ENCODE measurements at places on chromosomes 12 and 14.

GRCh38 chr14:56630707-56631106 lies 51.1 kb downstream of the TMEM260 start:
- DNase-seq, result no peak

GRCh38 chr14:85124631-85125290 lies 405.2 kb upstream of the FLRT2 start:
- no peak for DNase-seq

- DNase-seq, result no peak
Observed at GRCh38 chr12:46839232-46839631, 13.4 kb upstream of the SLC38A4 start.

- DNase-seq, result peak; percentile 43
Observed at GRCh38 chr12:31967539-31967938, 8.3 kb downstream of the RESF1 start.

DNA sequence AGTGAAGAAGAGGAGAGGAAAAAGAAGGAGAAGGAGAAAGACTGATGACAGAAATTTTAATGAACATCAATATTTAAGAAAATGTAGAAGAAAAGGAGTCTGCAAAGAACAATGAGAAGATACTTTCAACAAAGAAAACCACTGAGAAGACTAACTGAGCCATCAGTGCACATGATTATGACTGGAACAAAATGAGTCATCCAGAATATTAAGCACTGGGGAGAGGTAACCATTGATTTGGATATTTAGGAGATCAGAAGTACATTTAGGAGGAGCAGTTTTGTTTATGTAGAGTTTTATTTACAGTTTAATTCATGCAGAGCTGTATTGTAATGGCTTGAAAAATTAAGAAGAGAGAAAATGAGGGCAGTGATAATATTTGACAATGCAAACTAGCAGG lies 159.1 kb downstream of the C12orf50 start:
- no peak for DNase-seq

- DNase-seq, result no peak
Observed at GRCh38 chr12:87038098-87038497, 781.9 kb upstream of the MGAT4C start.

GRCh38 chr12:1630133-1630826 lies 1.2 kb downstream of the WNT5B start:
- no peak for DNase-seq

GRCh38 chr12:19245666-19246065 lies 116.1 kb downstream of the PLEKHA5 start:
- DNase-seq, result no peak

- no peak for DNase-seq
Observed at GRCh38 chr12:58919231-58920101, 838 bp downstream of the LRIG3 start.

- no peak for DNase-seq
Observed at GRCh38 chr12:47903151-47903611, 1.6 kb downstream of the VDR start.

- DNase-seq, result no peak
Observed at GRCh38 chr14:49191380-49191779, 394.8 kb downstream of the RPS29 start.

DNA sequence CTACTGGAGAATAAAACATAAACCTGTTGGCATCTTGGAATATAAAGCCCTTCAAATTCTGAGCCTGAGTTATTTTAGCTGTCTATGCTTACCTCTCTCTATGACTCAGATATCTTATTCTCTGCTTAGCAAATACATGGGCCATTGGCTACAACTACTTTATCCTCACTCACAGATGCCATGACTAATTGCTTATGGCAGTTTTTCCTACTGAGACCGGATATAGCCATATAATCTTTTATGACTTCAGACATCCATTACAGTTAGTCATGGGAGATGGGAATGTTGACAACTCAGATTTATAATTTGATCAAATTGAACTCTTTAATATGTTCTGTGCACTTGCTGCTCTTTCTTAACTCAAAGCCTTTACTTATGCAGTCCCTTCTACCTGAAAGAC lies 502.4 kb upstream of the ATP2B1 start:
- no peak for DNase-seq

- DNase-seq, result no peak
Observed at GRCh38 chr12:93094988-93095737, 166.1 kb upstream of the EEA1 start.

GRCh38 chr14:99475179-99475578 lies 5.5 kb downstream of the SETD3 start:
- DNase-seq, result no peak

DNA sequence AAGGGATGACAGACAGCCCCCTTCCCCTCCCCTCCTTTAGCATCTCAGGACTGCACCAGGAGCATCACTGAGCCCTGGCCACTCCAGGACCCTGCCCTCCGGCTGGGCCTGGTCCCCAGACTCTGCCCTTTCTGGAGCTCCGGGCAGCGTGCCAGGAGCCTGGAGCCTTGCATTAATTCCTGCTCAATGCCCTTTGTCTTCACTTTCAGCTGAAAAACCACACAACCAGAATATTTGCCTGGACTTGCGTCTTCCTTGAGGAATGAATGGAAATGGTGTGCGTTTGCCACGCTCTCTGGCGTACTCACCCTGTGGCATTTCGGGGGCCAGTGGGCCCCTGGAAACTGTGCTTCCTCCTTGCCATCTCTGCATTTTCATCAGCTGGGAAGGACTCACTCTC lies 8.5 kb upstream of the RFLNA start:
- no peak for DNase-seq

DNA sequence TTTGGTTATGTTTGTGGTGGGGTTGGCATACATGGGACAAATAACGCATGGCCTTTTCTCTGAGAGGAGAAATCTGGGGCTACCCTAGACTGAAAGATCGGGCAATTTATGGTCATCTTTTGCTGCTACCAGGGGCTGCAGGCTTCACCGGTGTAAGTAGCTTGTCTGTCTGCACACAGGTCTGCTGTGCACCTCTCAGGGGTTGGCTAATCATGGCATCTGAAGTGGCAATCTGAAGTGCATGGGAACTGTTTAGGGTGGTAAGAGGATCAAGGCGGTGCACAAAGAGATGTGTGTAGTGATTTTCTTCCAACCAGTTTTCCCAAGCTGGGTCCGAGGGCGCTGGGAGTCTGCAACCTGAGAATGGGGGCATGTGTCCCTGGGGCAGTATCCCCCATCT lies 141.3 kb downstream of the EMP1 start:
- DNase-seq, result no peak

DNA sequence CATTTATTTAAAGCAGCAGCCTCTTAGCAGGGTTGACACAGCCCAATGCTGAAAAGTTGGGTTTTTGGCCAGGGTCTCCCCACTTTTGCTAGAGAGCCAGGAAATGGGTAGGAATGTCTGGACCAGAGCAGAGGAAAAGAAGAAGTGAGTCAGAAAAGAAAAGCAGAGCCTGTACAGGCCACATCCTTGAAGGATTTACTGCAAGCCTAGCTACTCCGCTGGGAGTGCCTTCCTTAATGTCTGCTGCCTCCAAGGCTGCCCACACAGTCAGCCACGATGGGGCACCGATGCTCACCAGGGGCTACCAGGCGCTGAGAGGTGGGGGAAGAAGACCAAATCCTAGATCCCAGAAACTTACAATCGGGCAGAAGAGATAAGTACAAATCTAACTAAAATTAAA lies 139.2 kb downstream of the C12orf75 start:
- DNase-seq, result no peak

- no peak for DNase-seq
Observed at GRCh38 chr12:5232826-5233500, 189.3 kb downstream of the KCNA5 start.

GRCh38 chr12:57190821-57191220 lies 25.8 kb upstream of the NXPH4 start:
- no peak for DNase-seq

- no peak for DNase-seq
Observed at GRCh38 chr14:62632771-62633170, 412.5 kb downstream of the KCNH5 start.

GRCh38 chr14:35403114-35403602 lies 1.4 kb downstream of the NFKBIA start:
- no peak for DNase-seq

DNA sequence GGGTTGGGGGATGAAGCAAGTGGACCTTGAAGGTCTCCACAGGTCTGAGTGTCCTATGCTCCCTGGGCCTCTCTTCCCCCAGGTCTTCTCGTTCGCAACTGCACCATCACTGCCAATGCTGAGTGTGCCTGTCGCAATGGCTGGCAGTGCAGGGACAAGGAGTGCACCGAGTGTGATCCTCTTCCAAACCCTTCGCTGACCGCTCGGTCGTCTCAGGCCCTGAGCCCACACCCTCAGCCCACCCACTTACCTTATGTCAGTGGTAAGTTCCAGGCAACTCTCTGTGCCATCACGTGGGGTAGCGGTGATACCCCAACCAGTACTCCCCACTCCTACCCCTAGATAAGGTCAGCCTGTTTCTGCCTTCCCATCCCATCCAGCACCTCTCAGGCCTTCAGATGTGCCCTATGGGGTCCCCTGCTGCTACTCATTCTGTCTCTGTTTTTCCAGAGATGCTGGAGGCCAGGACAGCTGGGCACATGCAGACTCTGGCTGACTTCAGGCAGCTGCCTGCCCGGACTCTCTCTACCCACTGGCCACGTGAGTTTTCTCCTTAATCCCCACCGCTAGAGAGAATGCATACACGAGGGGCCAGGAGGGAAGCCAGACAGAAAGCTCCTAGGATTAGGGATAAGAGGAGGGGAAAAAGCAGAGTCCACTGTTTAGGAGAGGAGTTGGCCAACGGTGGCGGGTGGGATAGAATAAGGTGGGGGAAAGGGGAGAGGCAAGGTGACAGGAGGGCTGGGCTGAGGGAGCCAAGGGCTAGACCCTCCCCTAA lies 1.6 kb upstream of the TAPBPL start:
- no peak for DNase-seq

DNA sequence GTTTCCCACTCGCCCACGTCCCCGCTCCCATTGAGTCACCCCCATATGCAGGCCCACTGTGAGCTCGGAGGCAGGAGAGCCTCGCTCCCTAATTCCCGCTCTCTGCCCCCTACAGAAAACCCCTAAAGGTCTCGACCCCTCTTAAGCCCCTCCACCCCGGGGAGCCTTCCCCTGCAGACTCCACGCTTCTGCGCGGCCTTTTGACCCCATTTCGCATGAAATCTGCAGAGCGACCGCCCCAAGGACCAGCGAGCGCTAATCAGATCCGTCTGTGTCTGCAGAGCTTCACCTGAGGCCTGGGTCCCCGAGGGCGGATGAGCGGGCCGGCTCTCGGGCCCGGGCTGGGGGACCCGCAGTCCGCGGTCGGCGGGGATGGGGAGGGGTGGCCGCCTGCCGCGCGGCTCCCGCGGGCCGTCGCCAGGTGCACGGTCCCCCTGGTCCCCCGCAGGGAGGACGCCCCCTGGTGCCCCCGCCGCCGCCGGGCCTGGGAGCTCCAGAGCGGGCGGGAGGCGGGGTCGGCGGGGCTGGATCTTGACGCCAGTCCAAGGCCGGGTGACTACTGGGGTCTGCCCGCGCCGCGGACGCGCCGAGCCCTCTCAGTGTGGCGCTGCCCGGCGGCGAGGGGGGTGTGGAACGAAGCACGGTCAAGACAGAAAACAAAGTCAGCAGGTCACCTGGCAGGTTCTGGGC lies 10.1 kb downstream of the BMP4 start:
- DNase-seq, result no peak

- no peak for DNase-seq
Observed at GRCh38 chr12:27555361-27555760, 31.4 kb downstream of the PPFIBP1 start.

DNA sequence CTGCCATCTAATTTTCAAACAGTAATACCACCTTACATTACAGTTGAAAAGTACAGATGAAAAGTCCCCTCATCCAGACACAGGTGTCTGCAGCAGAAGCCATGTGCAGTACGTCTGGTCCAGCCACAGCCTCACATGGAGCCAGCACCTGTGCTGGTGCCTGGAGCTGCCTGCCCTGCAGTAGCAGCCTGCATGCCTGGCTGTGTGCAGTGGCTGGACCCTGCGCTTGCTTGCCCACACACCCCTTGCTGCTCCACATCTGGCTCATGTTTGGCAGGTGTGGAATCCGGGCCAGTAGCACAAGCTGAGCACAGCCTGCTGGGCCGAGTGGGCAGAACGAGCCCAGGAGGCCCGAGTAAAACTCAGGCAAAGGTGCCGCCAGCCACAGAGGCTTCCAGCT lies 21.8 kb upstream of the CPM start:
- no peak for DNase-seq

DNA sequence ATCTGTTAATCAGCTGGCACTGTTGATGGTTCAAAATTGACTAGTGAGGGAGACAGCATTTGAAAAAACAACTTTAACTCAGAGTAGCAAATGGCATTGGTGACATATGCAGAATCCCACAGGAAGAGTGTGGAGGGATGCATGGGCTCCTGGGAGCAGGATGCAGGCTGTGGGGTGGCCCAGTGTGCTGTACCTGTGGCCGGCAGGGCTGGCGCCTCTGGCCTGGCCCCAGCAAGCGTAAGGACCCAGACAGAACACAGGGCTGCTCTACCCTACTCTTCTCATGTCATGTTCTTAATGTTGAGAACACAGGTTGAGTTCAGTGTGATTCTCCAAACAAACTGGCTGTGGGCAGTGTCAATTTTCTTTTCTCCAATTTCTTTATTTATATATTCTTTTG lies 33.4 kb downstream of the DDX51 start:
- no peak for DNase-seq

DNA sequence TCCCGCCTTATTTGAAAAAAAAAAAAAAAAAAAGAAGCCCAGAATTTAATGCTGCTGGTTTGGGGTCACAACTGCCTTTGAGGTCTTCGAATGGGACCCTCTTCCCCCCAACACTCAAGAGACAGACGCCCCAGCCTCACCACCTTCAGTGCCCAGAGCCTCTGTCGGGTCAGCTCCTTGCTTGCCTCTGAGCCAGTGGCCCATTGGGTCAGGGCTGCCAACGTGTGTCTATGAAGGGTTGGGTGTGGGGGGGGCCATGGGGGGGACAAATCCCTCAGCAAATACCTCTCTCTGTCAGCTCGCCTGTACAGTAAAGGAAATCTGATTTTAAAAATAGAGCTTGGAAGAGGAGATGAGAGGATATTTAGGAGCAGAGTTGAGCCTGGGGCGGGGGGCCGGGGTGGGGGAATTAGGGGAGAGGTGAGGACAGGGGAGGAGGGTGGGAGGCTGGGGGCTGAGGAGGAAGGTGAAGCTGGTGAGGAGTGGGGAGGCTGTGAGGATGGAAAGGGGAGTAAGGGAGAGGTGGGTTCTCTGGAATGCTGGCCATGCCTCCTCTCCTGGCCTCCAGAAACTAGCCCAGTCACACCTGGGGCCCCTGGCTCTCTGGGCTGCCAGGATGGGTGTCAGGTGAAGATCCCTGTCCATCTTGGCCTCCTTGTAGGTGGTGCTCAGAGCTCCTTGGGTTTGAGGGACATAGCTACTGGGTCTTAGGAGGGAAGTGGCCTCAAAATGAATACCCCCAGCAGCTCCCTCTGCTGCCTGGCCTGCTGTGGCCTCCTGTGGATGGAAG lies 13.3 kb downstream of the RTL1 start:
- DNase-seq, result no peak

DNA sequence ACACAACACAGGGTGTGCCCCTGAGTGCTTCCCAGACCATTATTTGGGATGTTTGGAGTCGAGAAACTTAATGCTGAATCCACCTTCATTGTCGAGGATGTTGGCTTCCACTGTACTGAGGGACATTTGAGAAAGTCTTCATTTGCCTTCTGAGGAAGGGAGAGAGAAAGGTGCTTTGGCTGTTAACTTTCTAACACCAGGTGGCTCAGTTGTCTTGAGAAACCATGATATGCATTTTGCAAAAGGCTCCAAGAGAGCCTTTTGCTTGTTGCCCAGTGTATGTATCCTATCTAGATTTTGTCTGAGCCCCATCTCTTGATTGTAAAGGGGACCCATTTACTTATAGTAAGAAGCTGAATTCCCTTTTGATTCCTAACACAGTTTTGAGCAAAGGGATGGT lies 28.6 kb upstream of the NRXN3 start:
- no peak for DNase-seq

GRCh38 chr12:116418551-116418950 lies 140.6 kb upstream of the MAP1LC3B2 start:
- no peak for DNase-seq

GRCh38 chr12:50232771-50233209 lies 50.5 kb downstream of the LIMA1 start:
- DNase-seq, result no peak
